ENCODE measurements at places on chromosomes 4 and X.

- DNase-seq = no peak
These were observed 3.0 kb downstream of the PDLIM3 start for GRCh38 chr4:185532293-185532692.

- no peak for DNase-seq
These were observed 52.9 kb downstream of the SLC7A11 start for GRCh38 chr4:138189206-138189605.

GRCh38 chrX:23195761-23196160, 138.9 kb upstream of the PTCHD1 start:
- DNase-seq = no peak

GRCh38 chrX:45068569-45068968, 132.1 kb downstream of the DIPK2B start:
- DNase-seq = no peak

- no peak for DNase-seq
These were observed 482 bp upstream of the MBTPS2 start for GRCh38 chrX:21838937-21839333.

- no peak for DNase-seq
These were observed 160.9 kb upstream of the GIMD1 start for GRCh38 chr4:106529348-106530023.

DNA sequence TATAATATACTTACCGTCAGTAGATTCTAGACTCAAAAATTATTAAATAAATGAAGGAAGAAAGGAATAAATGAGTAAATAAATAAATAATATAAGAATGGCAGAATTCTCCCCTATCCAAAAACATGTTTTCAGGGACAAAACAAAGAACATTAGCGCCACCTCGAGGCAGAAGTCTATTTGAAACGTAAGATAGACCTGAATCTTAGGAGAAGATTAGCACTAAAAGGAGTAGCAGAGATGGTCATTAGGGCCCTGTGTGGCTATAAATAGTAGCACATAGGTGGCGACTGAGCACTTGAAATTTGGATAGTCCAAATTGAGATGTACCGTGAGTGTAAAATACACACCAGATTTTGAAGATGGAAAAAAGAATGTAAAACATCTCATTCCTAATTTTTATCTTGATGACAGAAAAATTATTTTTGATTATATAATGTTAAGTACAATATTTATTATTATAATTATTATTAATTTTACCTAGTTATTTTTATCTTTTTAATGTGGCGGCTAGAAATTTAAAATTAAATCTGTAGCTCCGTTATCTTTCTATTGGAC, 24.3 kb upstream of the SRD5A3 start:
- DNase-seq = peak; percentile 76

DNA sequence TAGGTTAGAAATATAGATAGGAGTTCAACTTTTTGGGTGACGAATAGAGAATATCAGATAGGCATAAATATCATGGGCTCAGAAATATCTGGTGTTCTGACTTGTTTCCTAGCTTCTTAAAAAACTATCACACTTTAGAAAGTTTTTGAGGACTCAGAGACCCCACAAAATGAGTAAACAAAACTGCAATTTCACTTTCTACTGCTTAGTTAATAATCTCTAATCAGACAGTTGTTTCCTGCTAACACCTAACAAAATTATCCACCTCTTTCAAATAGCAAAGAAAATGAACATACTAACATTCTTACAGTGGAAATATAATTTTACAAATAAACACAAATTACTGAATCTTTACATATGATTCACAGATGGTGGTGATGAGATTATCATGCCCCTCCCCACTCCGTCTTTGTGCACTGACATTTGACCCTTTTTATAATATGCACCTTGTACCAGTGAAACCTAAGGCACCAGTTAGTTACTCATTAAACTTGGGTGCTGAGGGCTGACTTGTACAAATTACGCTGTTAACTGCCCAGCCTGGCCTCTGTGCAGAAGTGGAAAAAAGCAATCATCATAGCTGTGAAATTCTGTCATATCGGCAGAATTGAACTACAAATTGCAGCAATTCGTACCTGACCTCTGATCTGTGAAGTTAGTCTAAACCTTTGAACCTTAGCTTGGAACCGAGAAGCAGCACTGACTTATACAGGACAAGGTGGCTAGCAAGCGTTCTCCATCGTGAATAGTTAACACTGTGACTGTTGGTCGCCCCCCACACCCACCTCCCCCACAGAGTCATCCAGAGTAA, 138.7 kb downstream of the CHRNA9 start:
- no peak for DNase-seq

DNA sequence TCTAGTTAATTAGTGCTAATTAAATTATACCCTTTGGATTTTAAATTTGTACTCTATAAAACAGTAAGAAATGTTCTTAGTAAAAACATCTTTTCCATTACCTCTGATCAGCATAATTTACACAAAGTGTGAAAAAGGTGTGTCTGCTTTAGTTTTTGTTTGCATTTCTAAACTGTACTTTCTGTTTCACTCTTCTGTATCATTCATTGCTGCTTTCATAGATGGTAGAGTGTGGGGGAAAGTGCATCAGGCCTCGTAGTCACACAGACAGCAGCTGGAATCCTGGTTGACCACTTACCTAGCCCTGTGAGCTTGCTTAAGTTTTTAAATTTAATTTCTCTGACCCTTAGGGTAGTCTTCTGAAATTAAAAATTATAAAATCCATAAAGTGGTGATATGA, 275.4 kb upstream of the PITX2 start:
- no peak for DNase-seq

DNA sequence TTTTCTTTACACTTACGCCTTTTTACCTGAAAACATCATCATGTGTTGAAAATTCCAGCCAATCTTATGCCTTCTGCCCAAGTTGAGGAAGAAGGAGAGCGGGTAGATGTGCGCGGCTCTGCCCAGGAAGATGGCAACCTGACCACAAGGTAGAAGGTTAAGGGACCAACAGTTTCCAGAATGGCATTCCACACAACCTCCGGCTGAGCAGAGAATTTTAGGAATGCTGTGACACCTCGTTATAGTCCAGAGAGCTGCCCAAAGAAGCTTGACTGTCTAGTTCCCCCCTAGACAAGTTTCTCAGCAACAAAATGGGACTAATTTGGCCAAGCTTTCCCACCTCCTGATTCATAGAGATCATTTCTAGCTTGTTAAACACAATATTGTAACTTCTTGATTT, 75.1 kb downstream of the CHST7 start:
- no peak for DNase-seq

GRCh38 chrX:108131471-108131870, 39.9 kb downstream of the ATG4A start:
- no peak for DNase-seq

- DNase-seq = no peak
These were observed 31.4 kb downstream of the VSIG4 start for GRCh38 chrX:66008328-66008970.

- DNase-seq = no peak
These were observed 124.0 kb downstream of the UBE2K start for GRCh38 chr4:39821951-39822350.

DNA sequence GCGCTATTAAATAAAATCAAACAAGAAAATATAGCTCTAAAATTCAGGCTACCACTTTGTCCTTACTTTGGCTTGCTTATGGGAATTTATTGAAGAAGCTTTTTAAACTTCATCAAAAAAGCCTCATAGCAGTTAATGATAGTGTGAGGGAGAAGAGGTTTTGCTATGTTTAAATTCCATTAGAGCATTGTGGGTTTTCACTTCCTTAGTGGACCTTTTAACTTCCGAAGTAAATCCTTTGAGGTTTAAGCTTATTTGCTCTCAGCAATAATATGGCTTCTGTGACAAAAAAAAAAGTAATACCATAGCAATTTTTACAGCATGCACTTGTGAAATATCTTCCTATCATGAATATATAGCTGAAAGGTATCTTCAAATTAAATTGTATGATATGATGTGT, 120.2 kb upstream of the NDST4 start:
- no peak for DNase-seq

DNA sequence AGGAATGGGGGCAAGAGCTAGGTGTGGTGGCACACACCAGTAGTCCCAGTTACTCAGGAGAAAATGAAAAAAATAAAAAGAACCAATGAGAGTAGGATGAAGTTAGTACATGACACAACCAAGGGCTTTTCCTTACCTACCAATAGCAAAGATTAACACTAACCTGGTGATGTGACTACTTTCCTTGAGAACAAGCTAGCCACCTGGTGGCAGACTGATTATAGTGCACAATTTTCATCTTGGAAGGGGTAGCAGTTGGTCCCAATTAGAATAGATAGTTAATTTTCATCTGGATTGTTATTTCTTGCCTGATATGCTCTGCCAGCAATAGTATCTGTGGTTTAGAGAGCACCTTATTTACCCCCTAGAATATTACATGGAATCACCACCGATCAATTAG, 1216.8 kb upstream of the PABPC4L start:
- no peak for DNase-seq

DNA sequence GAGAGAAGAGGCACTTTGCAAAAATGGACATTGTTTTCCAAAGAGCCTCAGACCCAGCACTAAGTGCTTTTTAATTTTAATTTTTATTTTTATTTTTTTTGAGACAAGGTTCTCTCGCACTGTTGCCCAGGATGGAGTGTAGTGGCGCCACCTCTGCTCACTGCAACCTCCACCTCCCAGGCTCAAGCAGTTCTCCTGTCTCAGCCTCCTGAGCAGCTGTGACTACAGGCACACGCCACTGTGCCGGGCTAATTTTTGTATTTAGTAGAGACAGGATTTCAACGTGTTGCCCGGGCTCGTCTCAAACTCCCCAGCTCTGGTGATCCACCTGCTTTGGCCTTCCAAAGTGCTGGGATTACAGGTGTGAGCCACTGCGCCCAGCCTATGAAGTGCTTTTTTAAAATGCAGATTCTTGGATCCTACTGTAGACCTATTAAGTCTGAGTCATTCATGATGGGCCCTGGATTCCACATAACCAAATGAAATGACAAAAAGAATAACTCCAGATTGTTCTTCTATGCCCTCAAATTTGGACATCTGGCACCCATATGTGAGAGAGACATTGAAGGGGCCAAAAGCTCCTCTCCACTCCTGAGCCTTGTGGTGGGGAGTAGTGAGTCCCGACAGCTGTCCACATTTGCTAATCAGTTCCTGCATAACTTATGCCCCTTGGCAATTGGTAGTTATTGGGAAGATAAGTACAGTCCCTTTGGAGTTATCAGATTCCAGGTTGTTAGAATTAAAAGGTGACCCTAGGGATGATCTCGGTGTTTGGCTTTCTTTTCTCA, 3.6 kb downstream of the NOCT start:
- no peak for DNase-seq

DNA sequence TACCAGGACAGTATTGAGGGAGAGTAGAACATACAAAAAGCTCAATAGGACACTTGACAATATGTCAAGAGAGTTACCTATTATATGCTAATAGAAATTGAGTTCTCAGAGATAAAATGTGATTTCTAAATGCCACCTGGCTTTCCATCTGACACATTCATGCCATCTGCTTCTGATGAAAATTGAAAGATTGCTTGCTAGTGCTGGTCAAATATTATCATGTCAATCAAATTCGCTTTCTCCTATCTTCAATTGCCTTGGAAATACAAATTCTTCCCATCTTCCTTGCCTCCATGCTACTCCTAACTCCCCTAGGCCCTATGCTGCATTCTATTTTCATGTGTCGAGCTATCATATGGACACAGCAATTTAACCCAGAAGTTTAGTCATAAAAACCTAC, 1076.9 kb downstream of the ARAP2 start:
- DNase-seq = no peak

DNA sequence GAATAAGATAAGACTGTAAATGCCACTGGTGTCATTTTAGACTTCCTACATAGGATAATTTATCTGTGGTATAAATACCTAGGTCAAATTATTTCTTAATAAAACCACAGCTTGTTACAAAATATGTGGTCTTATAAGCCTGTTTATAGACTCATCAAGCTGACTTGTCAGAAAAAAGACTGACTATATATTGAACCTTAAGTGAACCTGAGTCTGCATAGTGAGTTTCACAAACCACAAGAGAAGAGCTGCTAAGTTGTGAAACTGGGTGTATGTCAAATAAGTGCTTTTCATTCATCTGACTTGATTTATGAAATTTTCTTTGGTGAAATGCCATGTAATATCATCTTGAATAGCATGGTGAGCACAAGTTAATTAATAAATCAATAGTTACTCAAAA, 48.4 kb upstream of the TMPRSS11A start:
- DNase-seq = no peak

GRCh38 chr4:117916728-117917127, 117.6 kb upstream of the NDST3 start:
- no peak for DNase-seq

GRCh38 chr4:135775909-135776308, 1574.3 kb upstream of the PABPC4L start:
- DNase-seq = no peak

GRCh38 chr4:189365451-189365850, 575.2 kb upstream of the FRG1 start:
- no peak for DNase-seq

DNA sequence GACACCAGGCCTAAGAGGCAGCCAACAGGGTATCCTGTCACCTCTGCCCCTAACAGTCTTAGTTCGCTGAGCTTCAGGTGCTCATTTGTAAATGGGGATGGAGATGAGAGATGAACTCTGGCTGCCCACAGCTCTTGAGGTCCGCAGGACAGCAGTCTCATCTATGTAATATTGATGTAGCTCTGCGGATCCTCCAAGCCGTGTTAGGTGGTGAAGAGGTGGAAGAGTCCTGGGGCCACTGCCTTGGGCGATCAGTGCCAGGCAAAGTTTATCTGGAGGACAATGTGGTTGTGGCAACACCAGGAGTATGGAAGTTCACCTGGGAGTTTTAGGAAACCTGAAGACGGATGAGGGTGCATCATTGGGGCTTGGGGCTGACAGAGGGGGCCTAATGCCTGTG, 13.4 kb downstream of the TRO start:
- no peak for DNase-seq

DNA sequence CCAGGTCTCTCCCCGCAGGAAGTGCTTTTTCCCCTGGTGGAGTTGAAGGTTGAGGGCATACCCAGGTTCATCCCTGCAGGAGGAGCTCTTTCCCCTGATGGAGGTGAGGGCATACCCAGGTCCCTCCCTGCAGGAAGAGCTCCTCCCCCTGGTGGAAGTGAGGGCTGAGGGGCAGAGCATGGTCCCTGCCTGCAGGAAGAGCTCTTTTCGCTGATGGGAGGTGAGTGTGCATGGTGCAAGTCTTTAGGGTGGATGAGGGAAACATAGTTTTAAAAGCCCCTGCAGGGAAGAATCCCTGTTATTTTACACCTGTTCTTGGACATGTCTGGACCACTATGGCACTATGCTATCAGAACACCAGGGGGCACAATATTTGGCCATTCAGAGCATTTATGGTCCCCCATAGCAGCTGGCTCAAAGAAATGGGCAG, 43.7 kb upstream of the PUDP start:
- no peak for DNase-seq

DNA sequence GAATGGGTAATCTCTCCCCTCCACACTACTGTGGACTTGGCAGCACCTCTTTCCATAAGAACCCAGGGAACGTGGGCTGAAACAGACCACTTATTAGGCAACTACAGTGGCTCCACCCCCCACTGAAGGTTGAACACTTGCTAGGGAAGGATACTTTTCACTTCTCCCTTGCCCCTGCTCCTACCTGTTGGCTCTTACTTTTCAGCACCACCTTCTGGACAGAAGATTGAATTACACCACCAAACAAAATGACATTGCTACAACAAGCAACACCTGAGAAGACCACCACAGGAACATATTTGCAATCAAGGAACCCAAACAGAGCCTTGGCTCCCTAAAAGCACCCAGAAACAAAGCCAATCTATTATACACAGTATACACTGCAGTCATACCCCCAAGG, 132.1 kb upstream of the CXCL13 start:
- no peak for DNase-seq
